ENCODE measurements at places on chromosomes 6 and 20. TPM values are rescaled to one million over a fixed set of nuclear protein-coding genes. Genes with fewer than 3 reads are reported as not detected.

Gene SIRPA
- total RNA-seq, result 50.2 TPM

Gene TRIM40
- total RNA-seq, result not detected

Gene SLC17A4
- total RNA-seq, result not detected

Gene STK4
- 27.1 TPM for total RNA-seq

Gene OARD1
- 19.4 TPM for total RNA-seq

Gene SOX18
- total RNA-seq, result 0.07 TPM

GRCh38 chr6:43284991-43285781, 12.9 kb upstream of the SLC22A7 start:
- no peak for DNase-seq

DNA sequence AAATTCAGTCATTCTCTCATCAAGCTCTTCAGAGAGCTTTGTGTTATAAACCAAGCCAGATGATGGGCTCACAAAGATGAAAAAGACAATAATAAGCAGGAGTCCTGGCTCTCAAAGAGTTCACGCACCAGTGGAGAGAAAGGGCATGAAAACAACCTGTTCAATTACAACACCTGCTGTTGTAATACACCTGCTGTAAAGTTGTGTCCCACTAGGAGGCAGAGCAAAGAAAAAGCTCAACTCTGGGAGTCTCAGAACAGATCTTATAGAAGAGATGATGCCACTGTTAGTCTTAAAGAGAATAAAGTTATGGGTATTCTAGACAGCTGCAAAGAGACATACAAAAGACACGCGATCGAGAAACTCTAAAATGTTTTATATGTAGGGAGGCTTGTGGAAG, 100.6 kb downstream of the DCDC2 start:
- DNase-seq, result no peak

- DNase-seq, result no peak
Observed at GRCh38 chr20:17958373-17959256, 10.0 kb downstream of the SNX5 start.

GRCh38 chr6:158361068-158361467, 48.8 kb downstream of the TULP4 start:
- DNase-seq, result no peak

- no peak for DNase-seq
Observed at GRCh38 chr6:72175916-72176315, 289.6 kb downstream of the RIMS1 start.

DNA sequence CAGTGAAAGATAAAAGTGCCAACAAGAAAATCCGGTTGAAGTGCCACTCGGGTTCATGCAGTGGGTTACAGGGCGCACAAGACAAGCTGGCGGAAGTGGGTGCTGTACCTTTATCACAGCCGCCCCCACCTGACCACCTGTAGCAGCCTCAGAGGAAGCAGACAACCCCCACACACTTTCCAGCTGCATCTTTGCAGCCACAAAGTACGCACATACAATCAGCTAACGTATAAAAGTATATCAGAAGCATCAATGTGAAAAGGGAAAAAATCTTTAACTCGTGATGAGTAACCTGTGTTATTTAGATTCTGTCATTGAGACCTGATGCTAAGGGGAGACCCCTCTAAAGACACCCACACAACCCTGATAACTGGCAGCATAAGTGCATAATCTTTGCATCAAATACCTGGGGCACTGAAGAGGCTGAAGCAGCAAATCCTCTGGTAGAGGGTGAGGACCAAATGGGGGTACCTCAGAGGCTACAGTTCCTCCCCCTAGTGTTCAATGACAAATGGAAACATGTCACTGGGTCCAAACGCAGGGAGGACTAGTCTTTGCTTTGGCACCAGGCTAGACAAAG, 22.1 kb downstream of the BACH2 start:
- no peak for DNase-seq

All from kidney epithelial cell (primary cell).